Upper lobe of right lung (tissue), 1 donor: ENCODE measurements at places on chromosomes 12 and 14.

DNA sequence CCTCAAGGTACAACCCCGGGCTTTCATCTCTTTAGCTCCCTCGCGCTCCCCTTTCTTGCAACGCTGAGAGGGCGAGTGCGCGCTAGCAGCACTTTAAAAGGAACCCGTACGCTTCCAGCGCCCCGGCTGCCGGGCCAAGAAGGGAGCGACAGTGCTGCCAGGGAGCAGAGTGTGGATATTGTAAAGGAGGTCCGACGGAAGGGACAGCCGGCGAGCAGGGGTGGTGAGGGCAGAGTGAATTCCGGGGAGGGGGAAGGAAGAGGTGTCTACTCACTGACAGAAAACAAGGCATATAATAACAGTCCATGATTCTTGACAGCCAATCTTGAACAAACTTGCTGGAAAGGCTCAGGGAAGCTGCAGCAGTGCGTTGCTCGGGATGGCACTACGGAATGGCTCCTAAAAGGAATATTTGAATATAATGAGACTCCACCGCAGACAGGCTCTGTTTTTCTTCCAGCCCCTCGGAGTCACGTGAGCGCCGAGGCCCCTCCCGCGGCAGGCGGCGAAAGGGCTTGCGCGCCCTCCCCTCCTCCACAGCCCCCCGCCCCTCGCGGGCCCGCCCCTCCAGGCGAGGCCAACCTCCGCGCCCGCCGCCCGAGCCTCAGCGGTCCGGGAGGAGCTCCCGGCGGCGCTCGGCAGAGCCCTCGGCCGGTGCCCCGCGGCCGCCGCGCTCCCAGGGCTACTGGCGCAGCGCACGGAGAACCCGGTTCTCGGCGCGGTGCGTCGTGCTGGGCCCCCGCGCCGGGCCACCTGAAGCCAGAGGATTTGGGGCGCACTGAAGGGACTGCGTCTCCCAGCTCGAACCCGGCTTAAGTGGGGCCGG lies 3.4 kb downstream of the BMP4 start:
- peak; percentile 94 for DNase-seq

GRCh38 chr12:70386771-70387170 lies 20.7 kb downstream of the KCNMB4 start:
- no peak for DNase-seq

DNA sequence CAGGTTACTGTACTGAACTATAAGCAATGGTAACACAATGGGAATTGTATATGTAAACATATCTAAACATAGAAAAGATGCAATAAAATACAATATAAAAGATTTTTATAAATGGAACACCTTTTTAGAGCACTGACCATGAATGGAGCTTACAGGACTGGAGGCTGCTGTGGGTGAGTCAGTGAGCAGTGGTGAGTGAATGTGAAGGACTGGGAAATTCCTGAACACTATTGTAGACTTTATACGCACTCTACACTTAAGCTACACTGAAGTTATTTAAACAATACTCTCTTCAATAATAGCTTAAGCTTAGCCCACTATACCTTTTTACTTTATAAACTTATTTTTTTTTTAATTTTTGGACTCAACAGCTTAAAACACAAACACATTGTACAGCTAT lies 313.5 kb downstream of the KCNC2 start:
- DNase-seq: no peak

DNA sequence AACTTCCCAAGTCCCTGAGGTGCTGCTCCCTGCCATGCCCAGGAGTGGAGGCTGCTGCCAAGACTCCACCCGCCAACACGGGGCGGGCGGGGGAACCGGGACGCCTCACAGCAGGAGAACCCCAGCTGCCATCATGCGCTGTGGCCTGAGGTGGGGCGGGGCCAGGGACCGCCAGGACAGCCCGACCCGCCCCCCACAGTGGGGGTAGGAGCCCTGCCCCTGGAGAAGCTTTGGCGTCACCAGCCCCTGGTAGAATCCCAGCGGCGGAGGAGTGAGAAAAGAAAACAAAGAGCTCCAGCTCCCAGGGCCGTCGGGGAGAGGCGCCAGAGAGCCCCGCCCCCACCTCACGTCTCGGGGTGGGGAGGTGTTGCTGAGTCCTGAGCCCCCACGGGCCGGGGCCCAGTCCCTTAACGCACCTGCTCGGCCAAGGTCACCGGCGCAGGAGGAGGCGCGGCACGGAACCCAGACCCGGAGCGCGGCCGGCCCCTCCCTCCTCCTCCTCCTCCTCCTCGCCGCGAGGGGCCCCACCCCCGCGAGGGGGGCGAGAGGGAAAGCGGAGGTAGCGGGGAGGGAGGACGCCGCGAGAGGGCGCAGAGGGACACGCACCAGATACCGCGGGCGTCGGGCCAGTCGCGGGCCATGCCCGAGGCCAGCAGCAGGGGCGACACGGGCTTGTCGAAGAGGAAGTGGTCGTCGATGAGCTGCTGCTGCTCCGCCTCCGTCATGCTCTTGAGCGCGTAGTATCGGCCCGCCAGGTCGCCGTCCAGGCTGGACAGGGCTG lies 1.8 kb downstream of the CKB start:
- DNase-seq: peak; percentile 94

DNA sequence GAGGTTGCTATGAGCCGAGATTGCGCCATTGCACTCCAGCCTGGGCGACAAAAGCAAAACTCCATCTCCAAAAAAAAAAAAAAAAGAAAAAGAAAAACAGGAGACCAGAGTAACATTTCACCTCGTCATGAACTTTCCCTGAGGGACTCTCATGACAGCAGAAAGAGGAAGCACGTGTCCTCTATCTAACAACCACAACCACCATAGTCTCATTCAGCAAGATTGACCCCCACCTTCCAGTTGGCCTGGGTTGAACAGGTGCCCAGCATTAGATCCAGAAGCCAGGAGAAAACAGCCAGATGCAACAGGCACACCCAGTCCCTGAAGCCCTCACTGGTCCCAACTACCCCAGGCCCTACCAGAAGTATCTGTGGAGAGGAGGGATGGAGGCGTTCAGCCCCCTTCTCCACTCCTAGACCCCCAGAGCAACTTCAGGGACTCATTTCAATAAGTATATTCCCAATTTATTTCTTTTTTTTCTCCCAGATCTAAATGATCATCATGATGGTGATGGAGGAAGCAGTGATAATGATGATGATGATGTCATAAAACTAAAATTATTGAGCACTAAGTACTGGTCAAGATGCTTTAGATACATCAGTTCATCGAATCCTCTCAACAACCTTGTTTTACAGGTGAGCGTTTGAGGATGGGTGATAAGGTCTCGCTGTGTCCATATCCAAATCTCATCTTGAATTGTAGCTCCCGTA lies 235.0 kb downstream of the EFCAB11 start:
- DNase-seq: no peak

- DNase-seq: no peak
Measured at GRCh38 chr12:108784270-108784669, 53.0 kb upstream of the CORO1C start.

- DNase-seq: no peak
Measured at GRCh38 chr12:129701631-129702101, 202.2 kb downstream of the TMEM132D start.

DNA sequence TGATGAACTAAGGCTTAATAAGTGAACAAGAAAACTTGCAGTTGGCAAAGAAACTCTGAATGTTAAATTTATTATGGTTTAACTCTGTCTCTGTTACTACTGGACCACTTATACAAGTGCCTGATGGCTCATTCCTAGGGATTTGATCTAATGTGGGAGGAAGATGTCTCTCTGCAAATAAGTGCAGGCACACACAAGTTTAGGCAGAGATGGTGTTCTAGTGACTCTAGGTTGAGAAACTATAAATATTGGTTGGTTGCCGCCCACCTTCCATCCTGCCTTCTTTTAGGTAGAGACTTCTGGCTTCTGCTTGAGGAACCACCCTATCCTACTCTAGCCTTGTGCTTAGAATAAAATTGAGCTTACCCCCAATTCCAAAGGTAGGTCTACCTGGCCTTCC lies 256.2 kb downstream of the PAWR start:
- DNase-seq: no peak

DNA sequence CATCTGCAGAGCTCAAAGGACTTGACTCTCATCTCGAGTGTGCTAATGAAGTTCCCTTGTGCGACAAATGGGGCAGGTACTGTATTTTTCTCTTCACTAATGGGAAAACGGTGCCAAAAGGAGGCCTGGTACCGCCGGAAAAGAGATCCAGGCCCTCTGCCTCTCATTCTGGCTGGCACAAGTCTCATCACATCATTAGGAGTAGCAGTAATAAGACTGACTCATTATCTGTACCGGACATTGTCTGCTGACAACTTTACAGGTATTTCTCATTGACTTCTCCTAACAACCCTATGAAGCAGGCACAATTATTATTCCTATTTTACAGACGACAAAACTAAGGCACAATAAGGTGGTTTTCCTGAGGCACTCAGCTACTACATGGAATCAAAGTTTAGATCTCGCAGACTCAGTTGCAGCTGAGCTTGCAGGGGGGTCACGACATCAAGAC lies 668 bp downstream of the APPL2 start:
- no peak for DNase-seq

- DNase-seq: no peak
Measured at GRCh38 chr14:80973931-80974641, 18.7 kb downstream of the TSHR start.

- DNase-seq: no peak
Measured at GRCh38 chr12:19457561-19457960, 18.3 kb downstream of the AEBP2 start.

DNA sequence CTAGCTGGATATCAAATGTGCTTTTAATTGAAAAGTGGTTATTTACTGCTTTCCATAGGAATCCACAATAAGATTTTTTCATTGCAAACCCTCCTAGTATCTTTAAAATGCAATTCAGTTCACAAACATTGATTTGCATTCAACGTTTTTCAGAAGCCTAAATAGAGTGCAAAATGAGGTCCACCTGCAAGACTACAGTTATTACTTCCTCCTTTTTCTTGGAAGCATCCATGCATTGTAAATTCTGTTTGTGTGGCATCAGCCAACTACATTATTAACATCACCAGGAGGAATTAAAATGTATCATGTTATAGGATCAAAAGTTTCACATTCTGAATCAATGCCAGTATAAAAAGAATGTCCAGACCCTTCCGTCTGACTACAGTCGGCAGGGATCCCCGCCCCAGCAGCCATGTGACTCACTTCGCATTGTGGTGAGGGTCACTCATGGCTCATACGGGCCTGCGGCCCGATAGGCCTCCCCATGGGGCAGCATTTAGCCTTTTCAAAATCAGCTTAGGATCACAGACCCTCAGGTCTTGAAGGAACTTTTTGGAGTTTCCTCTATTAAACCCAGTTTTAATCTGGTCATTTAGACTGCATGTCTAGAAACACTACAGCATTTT lies 46.3 kb downstream of the NTF3 start:
- no peak for DNase-seq

GRCh38 chr12:67073336-67073735 lies 195.8 kb upstream of the CAND1 start:
- DNase-seq: no peak

GRCh38 chr12:62248873-62249272 lies 11.3 kb upstream of the USP15 start:
- no peak for DNase-seq

- DNase-seq: no peak
Measured at GRCh38 chr12:44570036-44570583, 306.0 kb downstream of the NELL2 start.

DNA sequence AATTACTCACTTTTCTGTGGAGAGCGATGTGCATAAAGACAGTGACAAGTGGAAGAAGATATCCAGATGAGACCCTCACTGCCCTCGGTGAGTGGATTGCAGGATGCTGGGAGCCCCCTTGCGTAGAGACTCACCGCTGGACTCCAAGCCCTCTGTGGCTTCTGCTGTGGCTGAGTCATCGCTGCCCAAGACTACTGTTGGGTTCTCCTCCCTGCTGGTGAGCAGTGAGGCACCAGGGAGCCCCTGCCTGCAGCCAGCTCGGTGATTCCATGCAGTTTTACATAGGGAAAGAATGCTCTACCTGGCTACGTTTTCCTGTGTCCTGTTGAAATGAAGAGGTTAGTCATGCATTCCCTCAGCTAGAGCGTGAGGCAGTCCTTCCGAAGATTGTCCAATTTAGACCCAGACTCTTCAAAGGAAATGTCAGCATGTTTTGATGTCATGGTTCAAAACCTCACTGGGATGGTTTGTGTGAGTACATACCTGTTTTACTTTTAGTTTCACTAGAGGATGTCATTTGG lies 28.2 kb downstream of the TRAF3 start:
- DNase-seq: no peak

- no peak for DNase-seq
Measured at GRCh38 chr14:59308673-59309072, 120.2 kb downstream of the DAAM1 start.

DNA sequence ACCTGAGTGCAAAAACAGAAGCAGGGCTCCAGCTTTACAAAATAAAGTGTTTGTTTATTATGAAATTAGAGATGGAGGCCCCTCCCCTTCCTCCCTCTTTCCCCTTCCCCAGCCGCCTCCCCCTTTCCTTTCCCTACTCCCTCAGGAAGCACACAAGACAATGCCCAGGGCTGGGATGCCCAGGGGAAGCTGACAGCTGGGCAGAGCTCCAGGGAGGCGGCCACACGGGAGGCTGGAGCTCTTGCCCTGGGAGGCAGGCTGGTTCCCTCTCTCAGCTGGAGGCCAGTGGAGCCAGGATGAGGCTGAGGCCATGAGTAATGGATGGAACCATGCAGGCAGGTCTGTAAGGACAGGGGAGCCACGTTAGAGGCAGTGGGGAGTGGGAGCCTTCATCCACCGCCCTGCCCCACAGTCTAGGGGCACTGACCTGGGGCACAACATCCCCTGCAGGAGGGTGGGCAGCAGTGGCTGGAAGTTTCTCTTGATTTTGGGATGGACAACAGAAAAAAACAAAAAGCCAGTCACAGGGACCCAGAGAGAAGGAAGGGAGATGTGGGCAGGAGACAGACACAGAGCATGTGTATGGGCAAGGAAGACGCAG lies 5.1 kb downstream of the PSMB11 start:
- DNase-seq: no peak

DNA sequence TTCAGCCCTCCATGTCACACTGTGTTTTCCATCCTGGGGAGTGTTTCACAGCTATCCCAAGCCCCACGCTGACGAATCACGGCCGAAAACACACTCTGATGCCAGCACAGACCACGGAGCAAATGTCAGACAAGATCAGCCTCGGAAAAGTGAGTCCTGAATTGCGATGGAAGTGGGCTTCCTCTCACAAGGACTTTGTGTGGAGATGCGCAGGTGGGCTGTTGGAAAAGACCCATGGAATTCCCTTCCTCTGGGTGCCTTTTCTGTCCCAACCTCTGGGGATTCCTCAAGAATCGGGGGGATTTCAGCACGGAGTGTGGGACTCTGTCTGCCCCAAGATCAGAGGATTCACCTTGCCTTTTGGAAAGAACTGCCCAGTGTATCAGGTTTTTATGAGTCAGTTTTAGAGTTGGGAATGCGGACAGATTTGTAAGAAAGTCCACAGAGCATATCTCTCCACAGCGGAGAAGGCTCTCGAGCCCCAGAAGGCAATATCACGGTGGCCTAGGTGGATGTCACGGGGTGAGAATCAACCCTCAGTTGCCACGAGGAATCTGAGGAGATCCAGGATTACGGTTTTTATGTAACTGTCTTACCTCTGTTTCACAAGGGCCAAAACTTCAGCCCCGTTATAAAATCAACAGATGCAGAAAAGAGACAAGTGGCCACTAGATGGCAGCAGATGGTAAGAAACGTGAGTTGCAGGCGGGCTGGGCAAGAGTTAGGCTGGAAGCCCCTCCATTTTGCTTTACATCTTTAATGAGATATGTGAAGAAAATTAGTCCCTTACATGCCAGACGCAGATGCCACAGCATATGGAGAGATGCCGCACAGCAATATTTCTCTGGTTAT lies 201.9 kb downstream of the DAD1 start:
- no peak for DNase-seq
